ENCODE measurements at places on chromosomes 6 and 20. TPM values are rescaled to one million over a fixed set of nuclear protein-coding genes. Genes with fewer than 3 reads are reported as not detected.

Gene CAGE1
- not detected for polyA plus RNA-seq

Gene TBXT
- polyA plus RNA-seq = not detected

Gene C6orf58
- not detected for polyA plus RNA-seq

Gene MUCL3
- polyA plus RNA-seq = not detected

Gene LPA
- not detected for polyA plus RNA-seq

Gene SH3BGRL2
- polyA plus RNA-seq = not detected

Gene NR2E1
- not detected for polyA plus RNA-seq

Gene ACTR5
- 12.2 TPM for polyA plus RNA-seq

Gene ADAM33
- polyA plus RNA-seq = not detected

Gene CTCFL
- polyA plus RNA-seq = not detected
